ENCODE measurements at places on chromosomes 7 and 10.

- DNase-seq, result no peak
Measured at GRCh38 chr10:120145107-120145506, 252.6 kb downstream of the SEC23IP start.

DNA sequence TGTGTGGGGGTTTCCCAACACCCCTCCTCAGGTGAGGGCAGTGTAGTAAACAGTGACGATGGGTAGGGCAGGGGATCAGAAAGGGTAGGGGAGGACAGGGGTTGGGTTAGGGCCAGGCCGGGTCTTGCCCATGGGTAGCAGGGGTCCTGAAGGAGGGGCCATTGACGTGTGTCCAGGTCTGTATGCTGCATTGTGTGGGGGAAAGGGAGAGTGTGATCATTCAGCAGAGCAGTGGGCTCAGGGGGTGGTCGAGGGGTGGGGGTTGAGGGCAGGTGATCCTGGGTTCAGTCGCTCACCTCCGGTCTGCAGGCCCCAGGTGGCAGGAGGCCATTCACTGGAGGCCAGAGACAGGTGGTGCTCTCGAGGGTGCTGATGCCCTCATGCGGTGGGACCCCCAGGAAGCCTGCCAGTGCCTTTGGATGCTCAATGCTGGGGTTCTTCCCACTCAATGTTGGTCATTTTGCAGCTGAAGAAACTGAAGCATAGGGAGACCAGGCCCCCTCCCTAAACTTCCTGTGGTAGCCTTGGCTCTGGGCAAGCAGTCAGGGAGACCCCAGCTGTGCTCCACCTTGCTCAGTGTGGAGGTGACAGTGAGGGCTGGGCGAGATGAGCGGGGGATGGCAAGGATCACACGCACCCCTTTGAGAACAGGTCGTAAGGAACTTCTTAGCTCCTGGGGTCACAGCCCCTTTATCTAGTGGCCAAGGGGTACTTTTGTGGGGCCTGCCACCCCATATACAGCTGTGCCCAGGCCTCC, 48.8 kb upstream of the CAMK2B start:
- no peak for DNase-seq

DNA sequence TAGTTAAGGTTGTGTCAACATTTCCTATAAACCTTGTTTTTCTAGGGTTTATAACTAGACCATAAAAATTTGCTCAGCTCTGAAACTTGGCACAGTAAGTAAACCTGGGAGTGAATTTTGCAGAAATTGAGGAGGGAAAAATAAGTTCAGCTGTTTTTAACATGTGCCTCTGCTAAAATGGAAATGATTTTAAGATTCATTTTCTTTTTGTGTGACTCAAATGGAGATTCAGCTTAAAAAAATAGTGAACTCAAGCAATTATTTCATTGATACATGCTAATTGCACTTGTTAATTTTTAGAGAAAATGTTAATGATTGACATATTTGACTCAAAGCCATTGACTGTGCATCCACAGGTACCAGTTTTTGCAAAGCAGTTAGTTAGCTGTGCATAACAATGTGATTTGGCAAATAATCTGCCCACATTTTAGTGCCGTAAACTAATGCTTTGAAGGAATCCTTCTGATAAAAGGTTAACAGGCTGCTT, 68.5 kb upstream of the ZNF438 start:
- no peak for DNase-seq

GRCh38 chr10:14350006-14350405, 19.3 kb upstream of the FRMD4A start:
- DNase-seq, result no peak

- peak; percentile 75 for DNase-seq
Measured at GRCh38 chr7:901388-902154, 25.2 kb downstream of the GET4 start.

DNA sequence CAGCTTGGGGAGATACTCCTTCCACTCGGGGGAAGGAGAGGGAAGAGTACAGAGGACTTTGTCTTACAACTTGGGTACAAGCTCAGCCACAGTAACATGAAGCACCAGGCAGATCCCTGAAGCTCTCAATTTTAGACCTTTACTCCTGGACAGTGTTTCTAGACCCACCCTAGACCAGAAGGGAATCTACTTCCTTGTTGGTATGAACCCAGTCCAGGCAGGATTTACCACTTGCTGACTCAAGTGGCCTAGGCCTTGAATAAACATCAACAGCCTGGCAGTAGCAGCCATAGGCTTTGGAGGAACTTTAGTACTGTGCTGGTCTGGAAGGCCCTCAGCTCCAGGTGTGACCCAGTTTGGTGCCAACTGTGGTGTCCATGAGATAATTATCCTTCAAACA, 173.1 kb downstream of the ADRA2A start:
- no peak for DNase-seq

- DNase-seq, result no peak
Measured at GRCh38 chr10:28089467-28089866, 90.6 kb upstream of the ODAD2 start.

- no peak for DNase-seq
Measured at GRCh38 chr10:70352401-70353097, 29.9 kb downstream of the LRRC20 start.

GRCh38 chr10:132893090-132893489, 49.3 kb downstream of the CFAP46 start:
- no peak for DNase-seq

- DNase-seq, result no peak
Measured at GRCh38 chr7:157233677-157234076, 95.0 kb downstream of the UBE3C start.

GRCh38 chr10:88205842-88206446, 342.5 kb downstream of the PTEN start:
- DNase-seq, result no peak

DNA sequence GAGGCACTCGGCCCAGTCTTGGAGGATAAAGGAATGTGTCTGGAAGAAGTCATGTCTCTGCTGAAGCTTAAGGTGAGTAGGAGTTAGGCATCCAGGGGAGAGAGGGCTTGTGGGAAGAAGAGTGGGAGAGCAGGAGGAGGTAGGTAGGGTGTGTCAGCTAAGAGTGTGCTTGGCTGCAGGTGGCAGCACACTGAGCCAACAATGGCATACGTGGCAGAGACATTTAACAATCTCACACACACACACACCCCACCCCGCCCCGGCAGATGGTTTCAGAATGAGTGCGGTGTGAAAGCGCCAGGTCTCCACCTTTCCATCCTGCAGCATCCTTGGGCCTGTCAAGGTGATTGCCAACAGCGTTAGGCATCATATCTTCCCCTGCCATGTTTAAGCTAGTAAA, 11.2 kb upstream of the ARPC1A start:
- no peak for DNase-seq

GRCh38 chr10:88895250-88895649, 15.2 kb downstream of the STAMBPL1 start:
- DNase-seq, result no peak

DNA sequence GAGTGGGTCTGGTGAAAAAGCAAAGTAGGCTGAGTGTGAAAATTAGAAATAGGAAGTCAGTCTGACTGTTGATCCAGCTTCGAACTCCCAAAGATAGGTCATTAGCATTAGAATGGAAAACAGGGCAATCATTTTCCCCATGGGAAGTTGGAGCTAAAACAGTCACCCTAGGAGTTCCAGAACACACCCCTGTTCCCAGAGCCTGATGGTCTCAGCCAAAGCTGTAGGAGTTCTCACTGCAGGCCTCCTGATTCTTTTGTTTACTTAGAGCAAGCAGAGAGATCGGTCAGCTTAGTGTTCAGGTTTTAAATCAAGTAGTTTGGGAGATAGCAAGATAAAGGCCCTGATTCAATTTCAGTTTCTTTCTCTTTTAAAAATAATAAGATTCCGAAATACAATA, 28.8 kb upstream of the JCAD start:
- DNase-seq, result no peak

DNA sequence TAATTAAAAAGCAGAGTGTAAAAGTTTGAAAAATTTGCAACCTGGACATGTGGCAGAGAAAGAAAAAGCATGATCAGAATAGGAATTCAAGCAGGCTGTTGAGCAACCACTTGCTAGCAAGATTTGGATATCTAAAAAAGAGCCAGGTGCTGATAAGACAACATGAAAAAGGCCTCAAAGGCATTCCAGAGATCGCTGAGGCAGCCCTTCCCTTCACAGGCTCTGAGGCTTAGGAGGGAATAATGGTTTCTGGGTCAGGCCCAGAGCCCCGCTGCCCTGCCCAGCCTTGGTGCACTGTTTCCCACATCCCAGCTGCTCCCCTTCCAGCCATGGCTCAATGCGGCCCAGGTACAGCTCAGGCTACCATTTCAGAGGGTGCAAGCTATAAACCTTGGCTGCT, 64.1 kb upstream of the EEPD1 start:
- DNase-seq, result no peak

- no peak for DNase-seq
Measured at GRCh38 chr7:3725155-3726059, 424.4 kb downstream of the SDK1 start.

DNA sequence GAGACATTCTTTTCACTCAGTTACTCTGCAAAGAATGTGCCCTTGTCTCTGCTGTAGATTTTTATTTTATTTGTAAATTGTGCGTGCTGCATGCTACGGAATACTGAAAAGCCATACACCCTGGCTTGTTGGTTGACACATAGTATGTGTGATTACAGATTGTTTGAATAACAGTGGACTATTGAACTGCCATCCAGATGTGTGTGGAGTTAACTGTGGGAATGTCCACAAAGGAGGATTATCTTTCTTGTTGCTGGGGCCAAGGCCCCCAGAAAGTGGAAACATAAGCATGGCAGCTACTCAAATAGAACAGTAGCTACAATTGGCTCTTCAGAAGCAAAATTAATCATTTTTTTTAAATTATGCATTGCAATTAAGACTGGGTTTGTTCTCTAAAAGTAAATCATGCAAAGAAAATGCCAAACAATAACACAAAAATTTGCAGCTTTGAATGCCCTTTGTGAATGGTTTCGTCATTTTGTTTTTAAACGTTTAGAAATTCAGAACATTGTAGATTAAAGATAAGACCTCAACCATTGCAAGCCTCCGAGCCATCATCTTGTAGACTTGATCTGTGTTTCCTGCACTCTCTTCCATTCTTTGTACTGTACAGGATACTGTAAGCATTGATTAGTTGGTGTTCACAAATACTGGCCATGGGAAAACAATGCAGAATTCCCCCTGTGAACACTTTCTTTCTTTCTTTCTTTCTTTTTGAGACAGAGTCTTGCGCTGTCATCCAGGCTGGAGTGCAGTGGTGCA, 210.3 kb upstream of the TCF7L2 start:
- DNase-seq, result no peak

GRCh38 chr10:80583685-80584084, 46.0 kb downstream of the SH2D4B start:
- no peak for DNase-seq

DNA sequence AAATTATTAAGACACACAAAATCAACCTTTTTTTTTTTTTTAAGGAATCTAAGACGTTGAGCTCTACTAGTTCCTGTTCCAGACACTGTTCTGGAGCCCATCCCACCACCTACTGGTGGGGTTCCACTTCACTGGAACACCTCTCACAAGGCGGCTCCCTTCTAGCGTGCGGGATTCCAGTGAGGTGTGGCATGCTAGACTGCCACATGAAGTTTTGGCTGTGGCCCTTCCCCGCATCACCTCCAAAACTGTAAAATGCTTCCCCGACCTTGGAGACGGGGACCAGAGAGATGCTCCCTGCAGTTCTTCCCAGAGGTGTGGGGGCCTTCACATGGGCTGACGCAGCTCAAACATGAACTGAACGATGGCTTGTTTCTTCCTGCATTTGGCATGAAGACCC, 12.6 kb downstream of the FAM53B start:
- no peak for DNase-seq

- DNase-seq, result no peak
Measured at GRCh38 chr7:88337572-88337971, 30.9 kb upstream of the STEAP4 start.

DNA sequence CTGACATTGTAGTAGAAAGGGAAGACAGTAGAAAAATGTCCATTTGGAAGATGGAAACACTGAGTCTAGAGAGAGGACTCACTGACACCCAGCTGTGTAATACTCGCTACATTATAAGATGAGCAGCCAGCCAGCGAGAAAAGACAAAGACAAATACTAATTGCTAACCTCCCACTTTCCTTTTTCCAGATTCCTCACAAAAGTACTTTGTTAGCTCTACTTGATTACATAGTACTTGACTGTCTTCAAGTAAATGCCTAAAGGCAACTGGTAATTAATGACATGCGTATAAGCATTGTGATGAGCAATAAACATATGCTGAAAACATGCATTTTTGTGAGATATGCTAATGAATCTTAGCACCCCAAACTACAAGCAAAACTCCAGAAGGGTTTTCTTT, 363.1 kb downstream of the GPAM start:
- no peak for DNase-seq

GRCh38 chr10:84232376-84232775, 7.0 kb upstream of the LRIT2 start:
- DNase-seq, result no peak

Measured in tibial nerve (tissue), 4 donors.